ENCODE measurements at places on chromosomes 7 and 10.

- DNase-seq = no peak
Measured at GRCh38 chr10:106582291-106582690, 582.2 kb downstream of the SORCS1 start.

DNA sequence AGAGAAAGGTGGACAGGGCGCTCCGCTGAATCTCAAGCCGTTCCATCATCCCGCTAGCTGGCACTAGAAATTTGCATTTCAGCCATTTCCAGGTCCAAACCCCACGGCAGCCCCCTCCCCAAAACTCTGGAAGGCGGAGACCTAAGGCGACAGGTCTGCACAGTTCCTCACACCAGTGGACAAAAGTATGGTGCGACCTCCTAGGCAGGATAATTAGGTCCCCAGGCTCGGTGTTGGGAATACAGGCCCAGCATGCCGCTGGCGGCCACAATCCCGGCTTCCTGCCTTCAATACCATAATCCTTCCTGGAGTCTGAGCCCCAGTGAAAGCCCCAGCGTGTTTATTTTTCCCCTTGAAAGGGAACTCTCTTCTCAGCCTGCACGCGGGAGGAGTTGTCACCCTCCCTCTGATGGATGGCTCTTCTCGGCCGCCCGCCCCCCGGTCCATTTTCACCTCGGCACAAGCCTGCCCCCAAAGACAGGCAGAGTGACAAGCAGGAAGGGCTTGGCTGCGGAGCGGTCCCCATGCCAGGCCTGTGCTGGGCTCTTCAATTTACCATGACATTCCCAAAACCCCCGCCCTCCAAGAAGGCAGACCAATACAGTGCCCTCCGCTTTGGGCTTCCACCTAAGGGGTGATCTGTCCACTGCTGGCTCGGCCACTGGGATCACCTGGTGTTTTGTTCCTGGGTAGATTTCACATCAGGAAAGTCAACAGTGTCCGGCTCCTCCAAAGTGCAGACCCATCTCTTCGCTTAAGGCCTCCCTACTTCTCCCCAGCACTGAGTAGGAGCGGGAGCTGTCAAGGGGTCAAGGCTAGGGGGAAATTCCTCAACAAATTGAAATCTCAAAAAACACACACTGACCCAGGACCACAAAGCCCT lies 2.2 kb downstream of the FGFR2 start:
- no peak for DNase-seq

DNA sequence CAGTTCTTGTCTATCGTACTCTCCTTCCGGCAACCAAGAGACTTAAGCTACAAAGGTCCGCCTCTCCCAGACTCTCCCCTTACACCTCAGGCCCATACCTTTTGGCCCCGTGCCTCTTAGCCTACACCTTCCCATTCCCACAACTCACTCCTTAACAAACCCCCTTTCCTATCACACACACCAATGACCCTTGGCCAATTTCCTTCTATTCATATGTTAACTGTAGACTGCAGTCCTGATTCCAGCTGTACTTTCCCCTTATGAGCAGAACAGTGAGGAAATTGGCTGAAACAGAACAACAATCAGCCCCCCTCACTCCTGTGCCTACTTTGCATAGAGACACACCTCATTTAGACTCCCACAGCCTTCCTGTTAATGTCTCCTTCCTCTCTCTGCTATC lies 1.4 kb upstream of the TMEM139 start:
- DNase-seq = no peak

DNA sequence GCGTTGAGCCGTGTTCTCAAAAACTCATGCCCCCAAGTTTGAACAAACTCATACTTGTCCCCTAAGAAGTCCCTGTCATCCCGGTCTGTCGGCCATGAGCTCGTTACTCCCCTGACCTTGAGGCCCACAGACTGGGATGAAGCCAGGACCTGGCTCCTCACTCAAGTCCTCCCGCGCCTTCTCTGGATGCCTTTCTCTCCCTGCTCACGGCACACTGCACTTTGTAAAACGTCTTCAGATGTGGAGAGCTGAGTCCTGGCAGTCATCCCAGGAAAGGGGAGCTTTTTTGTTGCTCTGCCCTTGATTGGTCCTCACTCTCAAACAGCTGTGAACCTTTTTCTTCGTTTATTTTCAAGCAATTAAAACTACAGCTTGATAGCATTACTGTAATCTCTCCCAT lies 110.8 kb downstream of the JAZF1 start:
- no peak for DNase-seq

- no peak for DNase-seq
Measured at GRCh38 chr10:121891103-121891502, 36.7 kb downstream of the ATE1 start.

GRCh38 chr10:63718006-63718405 lies 196.8 kb downstream of the REEP3 start:
- DNase-seq = no peak

- peak; percentile 14 for DNase-seq
Measured at GRCh38 chr10:129057856-129058663, 409.0 kb upstream of the MGMT start.
